Lower lobe of right lung (tissue), 2 donors: ENCODE measurements at places on chromosomes 11 and 22. TPM values are rescaled to one million over a fixed set of nuclear protein-coding genes. Genes with fewer than 3 reads are reported as not detected.
A peak's percentile ranks its signal among the peaks of the same experiment; 100 is the strongest.

- no peak overlapping the region for H3K27ac ChIP-seq
- DNase-seq: no peak
- no peak overlapping the region for H3K4me3 ChIP-seq
- H3K4me1 ChIP-seq: peaks cover 16% of the 10 kb centered on the region
These were observed 18.0 kb downstream of the CBX7 start for GRCh38 chr22:39134366-39135091.

EMSY gene
- 21.1 TPM for total RNA-seq

BET1L gene
- total RNA-seq: 54.2 TPM

GRCh38 chr22:44898236-44898635 is 111.6 kb downstream of the PHF21B start:
- no peak overlapping the region for H3K27ac ChIP-seq
- DNase-seq: no peak
- H3K36me3 ChIP-seq: no peaks in the 10 kb centered on the region
- H3K4me1 ChIP-seq: no peaks in the 10 kb centered on the region
- no peaks in the 10 kb centered on the region for H3K27me3 ChIP-seq
- H3K4me3 ChIP-seq: no peak overlapping the region

DNA sequence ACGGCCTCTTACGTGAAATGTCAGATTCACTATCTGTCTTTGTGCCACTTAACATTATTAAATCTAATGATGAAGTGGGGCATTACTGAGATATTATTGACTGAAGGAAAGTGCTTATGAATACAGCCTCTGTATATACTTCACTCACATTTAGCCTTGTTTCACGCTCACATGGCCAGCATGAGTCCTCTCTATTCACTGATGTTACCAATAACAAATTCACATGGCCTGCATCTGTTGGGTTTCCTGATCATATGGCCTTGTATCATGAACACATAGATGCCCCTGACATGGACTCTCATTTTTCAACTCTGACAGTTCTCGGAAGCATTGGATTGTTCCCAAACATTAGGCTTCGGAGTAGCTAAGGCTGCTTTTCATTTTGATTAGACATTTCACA is 68.3 kb upstream of the MYO18B start:
- H3K4me3 ChIP-seq: no peak overlapping the region
- H3K27me3 ChIP-seq: no peaks in the 10 kb centered on the region
- H3K4me1 ChIP-seq: peaks cover 5% of the 10 kb centered on the region
- H3K36me3 ChIP-seq: no peaks in the 10 kb centered on the region
- DNase-seq: no peak

QSER1 gene
- 27.6 TPM for total RNA-seq

DNA sequence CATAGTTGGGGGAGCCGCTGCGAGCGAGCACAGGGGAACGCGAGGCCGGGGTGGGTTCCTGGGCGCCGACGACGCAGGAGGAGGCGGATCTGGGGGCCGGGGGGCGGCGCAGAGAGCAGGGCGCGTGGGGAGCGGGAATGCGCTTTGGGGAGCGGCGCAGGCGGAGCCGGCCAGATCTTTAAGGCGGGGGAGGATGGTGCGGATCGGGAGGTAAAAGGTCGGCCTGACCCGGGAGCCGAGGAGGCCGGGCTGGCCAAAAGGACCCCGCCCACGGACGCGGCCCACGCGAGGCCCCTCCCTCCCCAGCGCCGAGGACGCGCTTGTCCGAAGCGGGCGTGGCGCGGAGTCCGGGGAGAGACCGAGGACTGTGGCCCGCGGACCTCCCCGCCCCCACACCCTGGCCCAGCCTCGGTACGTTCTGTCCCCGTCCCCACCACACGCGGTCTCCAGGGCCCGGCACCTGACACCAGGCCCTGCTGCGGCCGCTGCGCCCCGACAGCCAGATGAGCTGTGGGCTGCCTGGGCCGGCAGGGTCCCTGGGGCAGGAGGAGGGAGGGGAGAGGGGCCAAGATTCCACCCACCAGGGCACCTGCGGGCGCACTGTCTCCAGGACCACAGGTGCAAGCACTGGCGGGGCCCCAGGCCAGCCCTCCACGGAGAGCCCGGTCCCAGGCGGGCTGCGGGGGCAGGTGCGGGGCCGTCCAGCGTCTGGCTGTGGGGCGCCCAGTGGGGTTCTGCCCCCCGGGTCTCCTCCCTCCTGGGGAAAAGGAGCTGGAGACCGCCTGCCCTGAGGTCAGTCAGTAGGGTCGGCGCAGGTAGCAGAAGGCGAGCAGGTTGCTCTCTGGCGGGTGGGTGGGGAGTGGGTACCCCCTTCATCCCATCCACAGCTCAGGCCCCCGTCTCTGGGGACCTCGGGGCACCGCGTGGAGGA is 10.9 kb downstream of the PIM3 start:
- DNase-seq: peak; percentile 94
- H3K4me3 ChIP-seq: peak overlapping the region; percentile 60
- H3K36me3 ChIP-seq: no peaks in the 10 kb centered on the region
- H3K4me1 ChIP-seq: peaks cover 49% of the 10 kb centered on the region

HSCB gene
- total RNA-seq: 13.4 TPM
